NCI-H2081 treated with DMSO at 0.1 percent for 48 hours (cell line): ENCODE measurements at places on chromosomes 6 and 20.

DNA sequence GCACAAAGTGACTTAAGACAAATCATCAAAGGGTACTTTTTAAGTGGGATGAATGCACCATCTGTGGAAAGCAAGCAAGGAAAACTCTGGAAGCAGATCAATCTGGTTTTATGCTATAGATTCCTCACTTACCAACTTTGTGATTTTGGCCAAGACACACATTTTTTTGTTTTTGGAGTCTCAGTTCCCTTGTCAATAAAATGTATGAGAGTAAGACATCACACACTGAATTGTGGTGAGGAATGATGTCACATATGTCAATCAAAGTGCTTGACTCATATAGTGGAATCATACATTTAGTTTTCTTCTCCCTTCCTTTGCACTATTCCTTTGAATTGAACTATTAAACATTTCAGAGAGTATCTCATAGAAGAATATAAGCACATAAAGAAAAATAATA is 620.5 kb upstream of the CITED2 start:
- no peak for DNase-seq

DNA sequence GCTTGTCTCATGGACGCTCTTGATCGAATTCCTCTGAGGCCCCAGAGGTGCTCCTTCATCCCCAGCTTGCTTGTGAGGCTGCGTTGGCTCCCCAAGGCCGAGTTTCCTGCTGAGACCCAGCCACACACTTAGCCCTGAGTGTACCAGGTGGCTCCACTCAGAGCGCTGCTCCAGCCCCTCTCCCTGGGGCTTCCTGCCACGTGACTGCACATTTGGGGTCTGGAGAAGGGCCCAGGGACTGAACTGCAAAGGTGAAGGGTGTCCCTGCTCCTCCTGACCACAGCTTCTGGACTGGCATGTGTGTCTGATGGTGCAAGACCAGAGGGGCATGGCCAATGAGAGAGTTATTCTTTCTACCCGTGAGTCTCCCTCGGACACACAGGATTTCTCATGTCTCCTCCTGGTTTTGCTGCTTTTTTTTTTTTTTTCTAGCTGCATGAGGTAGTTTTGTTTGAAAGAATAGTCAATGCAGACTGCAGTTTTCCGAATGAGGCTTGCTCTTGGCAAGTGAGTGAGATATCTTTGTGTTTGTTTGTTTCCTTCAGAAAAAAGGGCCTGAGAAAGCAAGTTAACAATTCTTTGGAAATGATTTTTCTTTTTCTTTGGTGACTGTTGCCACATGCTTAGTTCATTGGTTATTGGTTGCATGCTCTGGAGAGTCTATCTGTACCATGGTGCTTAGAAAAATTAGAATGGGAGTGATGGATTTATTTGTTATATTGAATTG is 3.1 kb upstream of the ZNF831 start:
- DNase-seq, result no peak

- no peak for DNase-seq
These were observed 122.6 kb upstream of the LOC128125822 start for GRCh38 chr6:63449714-63450113.

GRCh38 chr6:109370336-109370735 is 11.9 kb downstream of the CD164 start:
- DNase-seq, result no peak

GRCh38 chr6:134657343-134657742 is 292.6 kb downstream of the ALDH8A1 start:
- no peak for DNase-seq

GRCh38 chr6:167781868-167782267 is 44.8 kb upstream of the AFDN start:
- no peak for DNase-seq

DNA sequence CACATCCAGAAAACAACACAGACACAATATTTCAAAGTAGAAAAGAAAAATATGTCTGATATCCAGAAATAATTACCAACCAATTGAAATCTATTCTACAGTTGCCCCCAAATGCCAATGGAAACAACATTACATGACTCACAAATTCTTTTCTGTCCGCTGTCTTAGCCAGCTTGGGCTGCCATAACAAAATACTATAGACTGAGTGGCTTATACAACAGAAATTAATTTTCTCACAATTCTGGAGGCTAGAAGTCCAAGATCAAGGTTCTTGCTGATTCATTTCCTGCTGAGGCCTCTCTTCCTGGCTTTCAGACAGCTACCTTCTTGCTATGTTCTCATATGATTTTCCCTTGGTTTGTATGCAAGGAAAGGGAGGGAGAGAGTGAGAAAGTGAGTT is 698.1 kb downstream of the DHX35 start:
- no peak for DNase-seq

- no peak for DNase-seq
These were observed 42.3 kb upstream of the CLVS2 start for GRCh38 chr6:122953766-122954165.

DNA sequence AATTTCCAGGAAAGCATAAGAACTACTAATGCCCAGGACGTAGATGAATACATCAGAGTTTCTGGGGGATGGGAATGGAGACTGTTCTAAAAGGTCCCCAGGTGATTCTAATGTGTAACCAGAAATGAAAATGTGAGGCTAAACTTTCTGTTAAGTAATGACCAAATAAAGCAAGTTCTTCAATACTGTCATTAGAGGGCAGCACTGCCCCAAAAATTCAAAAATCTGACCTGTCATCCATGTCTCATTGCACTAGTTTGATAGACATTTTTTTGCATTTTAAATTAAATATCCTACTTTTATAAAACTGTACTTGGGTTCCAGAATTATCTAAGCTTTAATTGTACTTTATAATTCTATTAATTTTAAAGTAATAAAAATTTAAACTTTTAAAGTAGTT is 94.9 kb downstream of the RFX6 start:
- DNase-seq, result peak; percentile 8

GRCh38 chr6:123118811-123119210 is 122.8 kb downstream of the CLVS2 start:
- no peak for DNase-seq

DNA sequence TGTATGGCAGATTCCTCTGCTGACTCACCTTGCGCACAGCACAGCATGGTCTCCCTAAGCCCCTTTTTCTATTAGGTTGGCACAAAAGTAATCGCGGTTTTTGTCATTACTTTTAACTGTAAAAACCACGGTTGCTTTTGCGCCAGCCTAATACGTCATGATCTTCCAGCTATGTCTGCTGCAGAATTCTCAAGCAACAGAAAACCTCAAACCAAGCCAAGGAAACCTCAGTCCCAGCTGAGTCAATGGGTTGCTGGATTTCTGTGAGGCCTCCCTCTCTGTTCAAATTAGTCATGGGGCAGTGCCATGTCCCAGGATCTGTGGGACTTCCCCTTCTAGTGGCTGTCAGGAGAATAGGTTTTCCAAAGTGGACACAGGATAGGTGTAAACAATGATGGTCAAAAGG is 15.7 kb upstream of the ENPP1 start:
- no peak for DNase-seq

DNA sequence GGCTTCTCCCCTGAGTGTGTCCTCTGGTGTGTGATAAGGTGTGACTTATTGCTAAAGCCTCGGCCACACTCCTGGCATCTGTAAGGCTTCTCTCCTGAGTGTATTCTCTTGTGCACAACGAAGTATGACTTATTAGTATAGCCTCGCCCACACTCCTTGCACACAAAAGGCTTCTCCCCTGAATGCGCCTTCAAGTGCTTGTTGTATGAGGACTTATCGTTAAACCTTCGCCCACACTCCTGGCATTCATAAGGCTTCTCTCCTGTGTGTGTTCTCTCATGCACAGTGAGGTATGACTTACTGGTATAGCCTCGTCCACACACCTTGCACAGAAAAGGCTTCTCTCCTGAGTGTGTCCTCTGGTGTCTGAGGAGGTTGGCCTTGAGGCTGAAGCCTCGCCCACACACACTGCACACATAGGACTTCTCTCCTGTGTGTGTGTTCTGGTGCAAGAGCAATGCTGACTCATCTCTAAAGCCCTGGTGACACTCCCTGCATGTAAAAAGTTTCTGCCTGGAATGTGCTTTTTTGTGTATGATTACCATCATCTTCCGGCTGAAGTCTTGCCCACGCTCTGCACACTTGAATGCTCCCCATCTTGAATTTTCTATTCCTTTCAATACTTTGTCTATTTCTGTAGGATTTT is 20.4 kb downstream of the ZNF337 start:
- DNase-seq, result no peak

DNA sequence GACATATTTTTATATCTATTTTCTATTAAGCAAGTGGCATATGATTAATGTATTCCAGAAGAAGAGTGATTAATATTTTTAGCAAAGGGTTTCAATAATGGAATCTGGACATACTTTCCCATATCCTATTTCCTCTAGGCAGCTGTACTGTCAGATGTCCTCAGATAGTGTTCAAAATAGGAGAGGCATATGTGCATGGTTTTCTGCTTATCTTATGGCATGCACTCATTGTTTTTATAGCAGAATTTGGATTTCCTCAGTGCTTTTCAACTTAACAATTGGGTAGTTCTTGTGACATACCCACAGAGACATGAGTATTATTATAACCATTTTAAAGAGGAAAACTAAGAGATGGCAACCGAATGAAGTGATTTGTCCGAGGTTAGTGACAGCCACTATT is 12.6 kb upstream of the SLC17A5 start:
- no peak for DNase-seq

GRCh38 chr20:36243726-36244125 is 7.4 kb downstream of the AAR2 start:
- DNase-seq, result no peak

DNA sequence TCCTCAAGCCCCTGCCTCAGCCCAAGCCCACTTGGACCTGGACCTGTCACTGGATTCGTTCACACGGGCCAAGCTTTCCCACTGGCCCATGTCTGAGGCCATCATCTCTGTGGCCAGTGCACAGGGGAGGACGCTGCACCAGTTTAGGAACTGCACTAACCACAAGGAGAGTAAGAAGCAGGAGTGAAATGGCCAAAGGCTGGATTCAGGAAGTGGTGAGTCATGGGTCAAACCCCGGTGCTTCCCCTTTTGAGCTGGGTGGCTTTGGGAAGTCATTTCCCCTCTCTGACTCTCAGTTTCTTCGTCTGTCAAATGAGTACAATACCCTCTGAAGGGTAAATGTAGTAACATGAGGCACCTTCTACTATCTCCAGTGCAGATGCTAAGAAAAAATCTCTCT is 87.9 kb downstream of the CD40 start:
- DNase-seq, result no peak

DNA sequence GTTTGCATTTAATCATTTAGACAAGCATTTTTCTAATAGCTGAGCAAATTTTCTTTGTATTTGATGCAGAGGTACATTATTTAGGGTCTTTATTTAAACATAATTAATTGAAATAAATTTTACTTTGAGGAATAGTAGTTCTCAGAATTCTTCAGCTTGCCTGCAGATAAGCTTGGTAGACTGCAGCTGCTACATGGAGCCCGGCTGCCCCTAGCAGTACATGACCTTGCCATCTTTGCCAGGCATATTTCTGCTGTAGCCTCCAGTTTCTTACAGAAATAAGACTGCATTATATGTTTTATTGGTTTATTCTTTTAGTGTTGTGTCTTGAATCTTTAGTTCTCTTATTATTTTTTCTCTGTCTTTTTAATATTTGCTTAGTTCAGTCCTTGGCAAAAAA is 396.8 kb downstream of the QKI start:
- no peak for DNase-seq

DNA sequence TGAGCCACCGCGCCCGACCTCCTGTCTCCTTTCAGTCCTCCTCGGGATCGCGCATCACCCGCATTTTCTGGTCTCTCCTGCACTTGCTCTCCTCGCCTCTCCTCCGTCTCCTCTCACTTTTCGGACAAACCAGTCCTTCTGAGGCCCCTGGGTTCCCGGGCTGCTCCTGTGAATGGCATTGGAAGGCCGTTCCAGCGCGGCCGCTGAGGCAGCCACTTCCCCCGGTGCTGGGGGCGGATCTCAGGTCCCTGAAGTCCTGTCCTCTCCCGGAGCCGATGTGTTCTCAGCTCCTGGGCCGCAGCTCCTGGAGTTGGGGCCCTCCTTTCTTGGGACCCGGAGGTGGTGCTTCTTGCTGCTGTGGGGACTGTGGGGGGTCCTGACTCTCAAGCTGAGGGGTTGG is 803 bp downstream of the MICB start:
- no peak for DNase-seq

- peak; percentile 1 for DNase-seq
These were observed 97.2 kb downstream of the SPTLC3 start for GRCh38 chr20:13105864-13106457.

GRCh38 chr20:54267483-54268003 is 59.7 kb downstream of the PFDN4 start:
- DNase-seq, result no peak

DNA sequence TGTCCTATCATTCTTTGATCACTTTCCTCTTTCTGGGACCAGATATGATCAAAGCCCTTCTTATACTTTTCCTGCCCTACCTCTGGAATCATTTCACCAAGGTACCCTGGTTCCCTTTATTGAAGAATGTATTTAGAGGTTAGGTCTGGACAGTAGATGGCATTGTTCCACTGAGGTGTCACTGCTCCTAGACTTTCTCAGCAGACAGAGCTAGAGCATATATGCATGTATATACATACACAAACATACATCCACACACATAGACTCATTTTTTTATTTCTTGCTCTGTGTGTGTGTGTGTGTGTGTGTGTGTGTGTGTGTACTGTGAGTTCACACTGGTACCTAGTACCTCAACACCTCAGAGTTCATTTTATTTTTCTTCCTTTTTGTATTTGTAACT is 40.9 kb downstream of the PTPRA start:
- DNase-seq, result no peak

- DNase-seq, result no peak
These were observed 124.5 kb upstream of the TENT5A start for GRCh38 chr6:81876971-81877370.

DNA sequence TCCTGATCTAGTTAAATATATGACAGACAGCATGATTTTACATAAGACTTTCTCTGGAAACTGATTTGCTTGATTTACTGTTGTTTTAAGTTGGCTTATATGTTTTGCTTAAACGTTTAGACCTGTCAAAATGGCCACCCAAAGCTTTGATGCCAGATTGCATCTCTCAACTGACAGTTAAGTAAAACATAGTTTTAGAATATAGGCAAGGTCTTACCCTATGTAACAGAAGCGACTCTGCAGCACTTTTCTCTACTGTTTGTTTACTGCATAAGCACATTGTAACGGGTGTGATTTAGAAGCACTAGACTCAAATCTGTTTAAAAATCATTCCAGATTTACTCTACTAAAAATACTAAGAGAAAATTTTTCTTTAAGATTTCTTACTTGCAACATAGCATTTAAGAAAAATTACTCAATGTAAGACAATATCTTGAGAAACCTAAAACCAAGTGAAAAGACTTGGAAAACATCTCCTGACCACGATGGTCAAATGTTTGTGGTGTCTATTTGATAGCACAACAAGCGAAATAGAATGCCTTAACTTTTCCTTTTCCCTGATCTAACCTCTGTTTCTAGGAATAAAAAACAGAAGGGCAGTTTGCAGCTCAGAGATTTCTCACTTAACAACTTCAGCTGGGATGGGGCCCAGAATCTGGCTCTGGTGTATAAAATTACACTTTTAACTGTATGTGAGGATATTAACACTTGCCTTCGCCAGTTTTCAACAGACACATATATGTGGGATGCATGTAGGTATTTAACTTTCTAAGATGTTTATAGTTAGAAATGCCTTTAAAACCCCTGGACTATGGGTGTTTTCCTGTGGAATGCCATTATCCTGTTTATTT is 47.4 kb downstream of the AIG1 start:
- DNase-seq, result no peak
